ENCODE measurements at places on chromosomes 12 and 14.

DNA sequence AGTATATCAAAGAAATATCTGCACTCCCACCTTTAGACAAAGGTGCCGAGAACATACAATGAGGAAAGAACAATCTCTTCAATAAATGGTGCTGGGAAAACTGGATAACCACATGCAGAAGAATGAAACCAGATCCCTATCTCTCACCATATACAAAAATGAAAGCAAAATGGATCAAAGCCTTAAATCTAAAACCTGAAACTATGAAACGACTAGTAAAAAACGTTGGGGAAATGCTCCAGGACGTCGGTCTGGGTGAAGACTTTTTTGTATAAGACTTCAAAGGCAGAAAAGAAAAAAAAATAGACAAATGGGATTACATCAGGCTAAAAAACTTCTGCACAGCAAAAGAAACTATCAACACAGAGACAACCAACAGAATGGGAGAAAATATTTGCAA lies 83.8 kb downstream of the PPM1A start:
- H3K27ac ChIP-seq: no peak overlapping the region
- DNase-seq: no peak
- no peaks in the 10 kb centered on the region for H3K36me3 ChIP-seq
- no peaks in the 10 kb centered on the region for H3K27me3 ChIP-seq

GRCh38 chr12:3670083-3670620 lies 82.8 kb downstream of the CRACR2A start:
- no peaks in the 10 kb centered on the region for H3K36me3 ChIP-seq
- H3K4me3 ChIP-seq: no peak overlapping the region
- no peaks in the 10 kb centered on the region for H3K4me1 ChIP-seq
- H3K27me3 ChIP-seq: no peaks in the 10 kb centered on the region
- peak; percentile 67 for DNase-seq

- H3K27me3 ChIP-seq: no peaks in the 10 kb centered on the region
- DNase-seq: no peak
- no peak overlapping the region for H3K4me3 ChIP-seq
These were observed 290.7 kb upstream of the TMPO start for GRCh38 chr12:98224584-98225221.

DNA sequence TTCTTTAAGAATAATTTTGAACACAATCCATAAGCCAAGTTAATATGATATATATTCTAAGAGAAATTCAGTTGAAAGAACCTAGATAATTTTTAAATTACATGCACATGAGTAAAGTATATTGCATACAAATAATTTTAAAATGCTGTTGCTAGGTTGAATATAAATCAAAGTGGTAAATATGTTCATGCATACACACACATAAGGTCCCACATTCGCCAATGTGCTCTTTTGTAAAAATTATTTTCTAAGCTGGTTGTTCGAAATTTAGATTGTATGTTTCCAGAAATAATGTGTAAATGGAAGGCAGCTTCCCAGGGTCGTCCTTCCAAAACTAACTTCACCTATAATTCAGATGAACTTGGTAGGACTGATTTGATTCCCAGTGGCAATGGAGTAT lies 173.7 kb upstream of the CCDC196 start:
- no peak overlapping the region for H3K27ac ChIP-seq
- DNase-seq: no peak
- H3K4me1 ChIP-seq: no peaks in the 10 kb centered on the region
- H3K4me3 ChIP-seq: no peak overlapping the region
- H3K27me3 ChIP-seq: no peaks in the 10 kb centered on the region
- no peaks in the 10 kb centered on the region for H3K36me3 ChIP-seq

GRCh38 chr14:97219431-97220017 lies 422.3 kb downstream of the VRK1 start:
- no peak for DNase-seq
- no peaks in the 10 kb centered on the region for H3K27me3 ChIP-seq
- H3K4me1 ChIP-seq: peaks cover 14% of the 10 kb centered on the region
- peak overlapping the region; percentile 30 for H3K4me3 ChIP-seq

DNA sequence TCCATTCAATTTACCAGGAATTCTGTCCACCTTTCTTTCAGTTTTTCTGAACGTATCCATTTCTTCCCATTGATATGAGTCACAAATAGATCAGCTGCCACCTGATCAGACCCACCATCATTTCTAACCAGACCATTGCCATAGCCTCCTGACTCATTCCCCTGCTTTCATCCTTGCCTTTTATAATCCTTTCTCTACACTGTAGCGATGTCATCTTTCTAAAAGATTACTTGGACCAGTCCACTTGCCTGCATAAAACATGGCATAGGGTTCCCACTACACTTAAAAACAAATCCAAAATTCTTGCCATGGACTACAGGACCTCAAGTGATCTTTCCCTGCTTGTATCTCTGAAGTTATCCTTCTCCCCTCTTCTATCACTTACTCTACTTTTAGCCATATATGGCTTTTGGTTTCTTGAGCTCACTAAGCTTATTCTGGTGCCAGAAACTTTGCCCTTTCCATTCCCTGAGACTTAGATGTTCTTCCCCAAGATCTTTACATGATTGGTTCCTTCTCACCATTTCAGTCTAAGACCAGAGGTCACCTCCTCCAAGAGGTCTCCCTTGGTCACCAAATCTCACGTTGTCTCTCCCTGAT lies 149.5 kb upstream of the KRR1 start:
- H3K27me3 ChIP-seq: no peaks in the 10 kb centered on the region
- no peak overlapping the region for H3K4me3 ChIP-seq
- no peaks in the 10 kb centered on the region for H3K36me3 ChIP-seq
- peaks cover 16% of the 10 kb centered on the region for H3K4me1 ChIP-seq

- H3K27ac ChIP-seq: no peak overlapping the region
- H3K4me3 ChIP-seq: peak overlapping the region; percentile 8
- no peaks in the 10 kb centered on the region for H3K36me3 ChIP-seq
- no peaks in the 10 kb centered on the region for H3K27me3 ChIP-seq
These were observed 328 bp downstream of the CMTM5 start for GRCh38 chr14:23377198-23377550.

Data from vagina (tissue), 2 donors.